ENCODE measurements at places on chromosomes 2 and 18.

DNA sequence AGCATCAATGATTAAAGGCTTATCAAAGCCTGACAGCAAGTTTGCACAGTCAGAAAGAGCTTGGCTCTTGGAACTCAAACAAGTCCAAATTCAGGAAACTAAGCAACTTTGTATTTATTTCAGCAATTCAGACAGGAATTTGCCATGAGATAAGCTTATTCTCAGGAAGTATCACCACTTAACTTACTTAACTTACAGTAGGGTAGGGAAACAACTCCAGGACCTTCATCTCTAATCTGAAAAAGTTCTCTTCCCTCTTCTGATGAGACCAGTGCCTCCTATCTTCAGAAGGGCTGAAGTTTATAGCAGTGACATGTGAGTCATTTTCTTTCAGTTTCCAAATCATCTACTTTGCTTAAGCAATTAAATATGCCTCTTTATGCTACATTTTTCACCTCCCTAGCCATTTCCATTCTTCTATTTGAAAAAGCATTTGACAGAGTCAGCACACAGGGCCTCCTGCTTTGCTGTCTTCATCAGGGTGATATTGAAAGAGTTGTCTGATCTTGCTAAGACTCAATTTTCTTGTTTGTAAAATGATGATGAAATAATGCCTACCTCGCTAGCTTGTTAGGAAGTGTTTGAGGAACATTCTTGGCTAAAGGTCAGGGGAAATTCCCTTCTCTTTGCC is 389.5 kb downstream of the RND3 start:
- DNase-seq: no peak

GRCh38 chr2:84919885-84920580 is 14.6 kb downstream of the TMSB10 start:
- no peak for DNase-seq

- no peak for DNase-seq
Observed at GRCh38 chr2:61853086-61853846, 594 bp downstream of the FAM161A start.

- DNase-seq: no peak
Observed at GRCh38 chr2:224268441-224268840, 133.5 kb downstream of the FAM124B start.

DNA sequence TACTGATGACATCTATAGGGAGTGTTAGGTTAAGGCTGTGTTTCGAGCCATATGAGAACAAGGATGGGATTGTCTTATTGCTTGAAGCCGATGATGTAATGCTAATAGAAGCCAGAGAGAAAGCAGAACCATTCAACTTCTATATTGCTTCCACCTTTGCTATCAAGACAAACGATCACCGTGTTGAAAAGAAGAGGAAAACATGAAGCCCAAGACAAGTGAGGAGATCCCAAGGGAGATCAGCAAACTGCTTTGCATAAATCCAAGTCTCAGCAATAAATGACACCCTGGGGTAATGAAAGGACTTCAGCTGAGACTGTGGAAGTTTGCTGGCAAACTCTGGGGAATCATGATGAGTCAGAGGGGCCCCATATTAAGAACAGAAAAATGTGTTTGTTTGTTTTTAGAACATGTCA is 206.2 kb downstream of the NCKAP5 start:
- no peak for DNase-seq

- DNase-seq: no peak
Observed at GRCh38 chr18:33839452-33840211, 261.6 kb downstream of the ASXL3 start.

DNA sequence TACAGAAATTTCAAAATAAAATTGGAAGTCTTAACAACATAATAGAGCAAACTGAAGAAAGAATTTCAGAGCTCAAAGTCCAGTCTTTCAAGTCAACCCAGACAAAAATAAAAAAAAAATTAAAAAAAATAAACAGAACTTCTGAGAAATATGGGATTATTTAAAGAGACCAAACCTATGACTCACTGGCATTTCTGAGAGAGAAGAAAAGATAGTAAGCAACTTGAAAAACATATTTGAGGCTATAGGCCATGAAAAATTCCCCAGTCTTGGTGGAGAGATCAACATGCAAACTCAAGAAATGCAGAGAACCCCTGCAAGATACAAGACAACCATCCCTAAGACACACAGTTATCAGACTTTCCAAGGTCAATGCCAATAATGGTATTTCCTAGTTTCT is 167.4 kb downstream of the RNF144A start:
- DNase-seq: no peak

DNA sequence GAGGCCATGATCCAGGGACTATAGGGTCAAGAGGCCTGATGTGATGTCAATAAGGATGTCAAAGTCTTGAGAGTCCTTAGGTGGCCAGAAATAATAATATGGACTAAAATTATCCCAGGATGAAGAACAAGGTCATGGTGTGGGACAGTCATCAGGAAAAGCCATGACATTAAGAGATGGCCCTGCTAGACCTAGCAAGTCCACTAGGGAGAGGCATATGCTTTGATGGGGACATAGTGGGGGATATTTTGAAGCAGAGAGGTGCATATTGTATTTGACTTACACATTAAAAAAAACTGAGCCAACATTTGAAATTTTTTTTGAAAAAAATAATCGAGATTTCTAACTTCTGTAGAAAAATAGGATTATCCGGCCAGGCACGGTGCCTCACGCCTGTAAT is 53.3 kb upstream of the CXCR4 start:
- no peak for DNase-seq

- DNase-seq: no peak
Observed at GRCh38 chr2:240432820-240433801, 2.4 kb upstream of the GPC1 start.

DNA sequence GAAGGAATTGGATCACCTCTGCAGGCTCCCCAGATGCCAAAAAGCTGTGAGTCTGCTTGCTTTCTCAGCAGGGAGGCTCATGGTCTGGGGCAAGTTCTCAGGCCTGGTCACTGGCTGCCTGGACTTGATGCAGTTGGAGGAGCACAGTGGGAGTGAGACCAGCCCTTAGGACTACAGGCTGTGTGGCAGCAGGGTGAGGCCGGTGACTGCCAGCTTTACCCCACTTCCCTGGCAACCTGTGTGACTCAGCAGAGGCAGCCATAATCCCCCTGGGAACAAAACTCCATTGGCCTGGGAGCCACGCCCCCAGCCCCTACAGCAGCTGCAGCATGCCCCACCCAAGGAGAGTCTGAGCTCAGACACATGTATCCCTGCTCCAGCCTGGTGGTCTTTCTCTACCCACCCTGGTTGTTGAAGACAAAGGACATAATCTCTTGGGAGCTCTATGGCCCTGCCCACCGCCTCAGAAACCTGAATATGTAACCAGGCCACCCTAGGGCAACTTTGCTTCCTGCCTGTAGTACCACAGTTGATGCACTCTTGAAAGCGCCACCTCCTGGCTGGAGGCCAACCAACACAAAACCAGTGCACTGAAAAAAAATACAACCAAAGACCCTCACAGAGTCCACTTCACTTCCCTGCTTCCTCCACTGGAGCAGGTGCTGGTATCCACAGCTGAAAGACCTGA is 106.8 kb upstream of the SPATS2L start:
- no peak for DNase-seq

- DNase-seq: no peak
Observed at GRCh38 chr2:117492209-117492851, 322.2 kb upstream of the DDX18 start.
